SK-N-MC (cell line): ENCODE measurements at places on chromosomes 6 and 20.

DNA sequence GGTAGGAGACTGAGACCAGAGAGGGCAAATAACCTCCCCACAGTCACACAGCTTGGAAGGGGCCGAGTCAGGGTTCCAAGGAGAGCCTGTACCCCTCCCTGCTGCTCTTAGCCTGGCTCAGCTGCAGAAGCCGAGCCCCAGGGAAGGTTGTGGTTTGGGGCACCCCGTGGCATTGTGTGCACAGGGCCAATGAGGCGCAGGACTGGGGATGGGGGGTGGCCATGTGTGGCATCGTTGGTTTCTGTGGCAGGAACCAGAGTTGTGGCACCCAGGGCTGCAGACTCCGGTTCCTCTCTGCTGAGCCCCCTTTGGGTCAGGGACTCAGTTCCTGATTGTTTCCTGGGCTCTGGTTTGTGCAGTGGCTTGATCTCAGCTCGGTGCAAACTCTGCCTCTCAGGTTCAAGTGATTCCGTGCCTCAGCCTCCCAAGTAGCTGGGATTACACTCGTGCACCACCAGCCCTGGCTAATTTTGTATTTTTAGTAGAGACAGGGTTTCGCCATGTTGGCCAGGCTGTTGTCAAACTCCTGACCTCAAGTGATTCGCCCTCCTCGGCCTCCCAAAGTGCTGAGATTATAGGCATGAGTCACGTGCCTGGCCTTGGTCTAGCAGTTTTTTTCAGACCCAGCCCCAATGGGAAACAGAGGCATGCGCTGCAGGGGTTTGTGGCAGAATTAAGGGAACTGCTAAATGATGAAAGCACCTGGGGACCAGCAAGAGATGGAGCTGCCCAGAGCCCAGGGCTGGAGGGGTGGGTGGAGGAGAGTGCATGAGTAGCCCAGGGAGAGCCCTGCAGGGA is 221.0 kb upstream of the SULF2 start:
- no peak for DNase-seq

GRCh38 chr20:1505361-1505760 is 14.1 kb upstream of the SIRPB2 start:
- DNase-seq = no peak

DNA sequence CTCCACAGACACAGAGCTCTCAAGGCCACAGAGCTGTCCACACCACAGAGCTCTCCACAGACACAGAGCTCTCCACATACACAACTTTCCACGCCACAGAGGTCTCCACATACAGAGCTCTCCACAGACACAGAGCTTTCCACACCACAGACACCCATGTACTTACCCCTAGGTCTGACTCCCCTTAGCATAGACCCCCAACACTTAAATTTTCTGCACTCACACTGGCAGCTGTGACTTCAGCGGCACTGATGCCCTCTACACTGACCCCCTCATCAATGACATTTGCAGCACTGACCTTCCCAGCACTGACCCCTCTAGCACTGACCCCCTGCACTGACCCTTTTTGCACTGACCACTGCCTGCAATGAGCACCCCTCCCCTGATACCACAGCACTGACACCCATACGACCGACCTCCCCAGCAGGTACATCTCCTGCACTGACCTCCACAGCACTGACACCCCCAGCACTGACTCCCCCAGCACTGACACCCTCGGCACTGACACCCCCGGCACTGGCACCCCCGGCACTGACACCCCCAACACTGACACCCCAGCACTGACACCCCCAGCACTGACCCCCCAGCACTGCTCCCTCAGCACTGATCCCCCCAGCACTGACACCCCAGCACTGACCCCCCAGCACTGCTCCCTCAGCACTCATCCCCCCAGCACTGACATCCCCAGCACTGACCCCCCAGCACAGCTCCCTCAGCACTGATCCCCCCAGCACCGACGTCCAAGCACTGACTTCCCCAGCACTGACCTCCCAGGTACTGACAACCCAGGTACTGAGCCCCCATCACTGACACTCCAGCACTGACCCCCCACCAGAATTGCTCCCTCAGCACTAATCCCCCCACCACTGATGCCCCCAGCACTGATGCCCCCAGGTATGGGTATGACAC is 56.5 kb downstream of the ERMARD start:
- DNase-seq = no peak

DNA sequence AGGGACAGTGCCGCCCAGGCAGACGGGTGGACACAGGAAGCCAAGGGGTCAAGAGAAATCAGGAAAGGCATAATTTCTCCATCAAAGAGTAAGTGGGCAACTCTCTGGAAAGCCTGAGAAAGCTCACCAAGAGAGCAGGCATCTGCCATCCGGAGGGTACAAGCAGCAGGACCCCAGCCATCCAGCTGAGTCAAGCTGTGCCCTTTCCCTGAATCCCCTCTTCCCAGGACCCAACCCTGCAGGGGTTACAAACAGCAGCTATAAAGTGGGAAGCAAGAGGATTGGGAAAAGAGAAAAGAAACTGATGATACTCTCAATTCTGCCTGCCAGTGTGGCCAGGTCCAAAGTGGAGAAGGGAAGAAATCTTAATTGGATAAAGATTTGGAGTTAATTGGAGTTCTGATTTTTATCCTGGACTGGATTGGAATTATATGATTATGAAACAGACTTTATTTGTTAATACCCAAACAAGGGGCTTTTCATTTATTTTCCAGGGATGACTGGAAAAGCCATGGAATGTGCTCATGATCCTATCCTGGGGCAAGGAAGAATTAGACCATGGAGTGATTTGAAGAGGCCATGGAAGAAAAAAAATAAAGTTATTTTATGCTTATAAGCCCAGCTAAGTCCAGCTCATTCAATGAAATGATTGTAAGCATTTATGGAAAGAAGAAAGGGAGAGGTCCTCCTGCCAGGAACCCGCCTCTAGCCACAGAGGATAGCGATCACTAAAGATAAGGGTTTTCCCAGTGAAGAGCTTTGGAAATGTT is 34.9 kb downstream of the NHLRC1 start:
- DNase-seq = no peak

- no peak for DNase-seq
Measured at GRCh38 chr20:2476742-2477615, 6.4 kb upstream of the SNRPB start.

DNA sequence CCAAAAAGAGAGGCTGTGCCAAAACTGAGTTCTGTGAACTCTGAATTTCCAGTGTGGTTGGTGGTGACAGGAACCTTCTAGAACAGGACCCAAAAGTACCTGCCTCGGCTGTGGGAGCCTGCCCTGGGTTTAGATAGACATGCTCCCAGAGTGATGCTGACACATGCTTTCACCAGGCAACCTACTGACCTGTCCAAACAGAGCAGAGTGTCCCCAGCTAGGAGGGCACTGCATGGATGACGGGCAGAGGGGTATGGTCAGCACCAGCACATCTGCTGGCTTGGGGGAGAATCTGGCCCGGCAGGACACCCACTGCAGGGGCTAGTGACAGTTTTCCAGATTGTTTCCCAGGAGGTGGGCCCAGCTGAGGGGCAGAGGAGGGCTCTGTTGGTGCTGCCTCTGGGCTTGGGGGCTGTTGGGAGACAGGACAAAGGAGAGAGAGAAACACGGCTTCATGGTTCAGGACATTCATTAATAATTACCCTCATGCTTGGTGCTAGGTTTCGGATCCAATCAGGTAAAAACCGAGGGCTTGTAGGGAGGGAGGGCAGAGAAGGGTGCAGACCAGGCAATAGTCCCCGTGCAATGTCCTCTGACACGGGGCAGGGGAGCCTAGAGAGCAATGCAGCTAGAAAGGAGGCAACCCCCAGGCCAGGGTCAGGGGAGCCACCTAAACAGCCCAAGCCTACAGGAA is 15.0 kb downstream of the KCNK5 start:
- DNase-seq = no peak

GRCh38 chr6:82442061-82442719 is 78.6 kb downstream of the TPBG start:
- DNase-seq = no peak

DNA sequence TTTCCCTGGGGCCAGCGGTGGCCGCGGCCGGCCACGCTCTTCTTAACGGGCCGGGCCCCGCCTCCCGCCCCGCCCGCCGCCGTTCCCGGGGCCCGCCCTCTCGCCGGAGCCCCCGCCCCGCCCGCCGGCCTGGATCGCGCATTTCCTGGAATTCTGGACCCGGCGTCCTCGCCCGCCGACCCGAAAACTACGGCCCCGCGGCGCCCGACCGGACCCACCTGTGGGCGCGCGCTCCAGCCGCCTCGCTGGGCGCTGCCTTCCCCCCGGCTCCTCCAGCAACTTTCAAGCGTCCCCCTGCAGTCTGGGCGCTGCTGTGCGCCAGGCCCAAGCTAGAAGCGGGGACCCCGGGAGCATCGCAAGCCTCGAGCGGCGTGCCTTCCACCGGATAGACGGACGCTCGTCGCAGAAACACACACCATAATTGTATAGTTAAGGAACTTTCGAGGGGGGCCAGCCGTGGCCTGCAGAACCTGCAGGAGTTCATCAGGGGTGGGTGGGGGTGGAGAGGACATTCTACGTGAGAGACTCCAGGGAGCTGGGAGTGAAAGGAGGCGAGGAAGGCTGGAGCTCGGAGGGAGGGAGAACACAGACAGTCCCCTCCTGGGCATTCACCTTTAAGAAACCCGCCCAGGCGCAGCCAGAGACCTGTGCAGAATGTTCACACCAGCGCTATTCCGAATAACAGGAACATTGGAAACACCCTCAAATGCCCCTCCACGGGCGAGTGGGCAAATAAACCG is at the start of gene ADA:
ADA (minus strand) TSS at position 16 of the 740 bp plus-strand sequence. CDS start 92 bp downstream, outside the sequence.
- no peak for DNase-seq

- DNase-seq = no peak
Measured at GRCh38 chr20:39880890-39881289, 808.1 kb downstream of the MAFB start.

- DNase-seq = no peak
Measured at GRCh38 chr6:31952140-31952805, 6.4 kb downstream of the CFB start.

DNA sequence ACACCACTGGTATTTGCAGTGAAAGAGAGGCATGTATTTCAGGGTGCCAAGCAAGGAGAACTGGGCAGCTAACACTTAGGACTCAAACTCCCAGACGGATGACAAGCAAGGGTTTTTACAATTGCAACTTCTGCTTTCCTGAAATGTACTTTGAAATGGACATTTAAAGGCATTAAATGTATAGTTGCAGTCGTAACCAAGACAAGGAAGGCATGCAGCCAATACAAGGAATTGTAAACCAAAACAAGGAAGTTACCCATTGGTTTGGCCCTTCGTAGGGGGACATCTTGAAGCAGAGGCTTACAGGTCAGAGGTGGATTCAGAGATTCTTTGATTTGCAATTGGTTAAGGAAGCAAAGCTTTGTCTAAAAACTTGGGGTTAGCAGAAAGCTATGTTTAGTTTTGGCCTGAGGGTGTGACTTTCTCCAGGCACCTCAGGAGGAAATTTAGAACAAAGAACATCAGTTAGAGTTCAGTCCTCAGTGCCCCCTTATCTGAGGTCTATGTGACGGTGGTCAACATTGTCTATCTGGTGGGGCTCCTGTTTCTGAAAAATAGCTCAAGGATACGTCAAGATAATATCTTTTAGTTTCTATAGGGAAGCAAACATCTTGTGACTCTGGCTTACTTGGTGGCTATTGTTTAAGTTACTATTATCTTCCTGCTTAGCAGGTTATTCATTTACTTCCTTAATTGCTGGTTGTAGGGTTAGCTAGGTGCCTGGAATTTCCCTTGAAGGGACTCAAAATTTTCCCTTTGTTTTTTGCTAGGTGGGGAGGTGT is 266.0 kb downstream of the CD83 start:
- DNase-seq = peak; percentile 48

GRCh38 chr6:137661601-137662000 is 167.4 kb upstream of the OLIG3 start:
- no peak for DNase-seq

GRCh38 chr20:49948809-49949507 is 12.8 kb downstream of the RNF114 start:
- DNase-seq = no peak

DNA sequence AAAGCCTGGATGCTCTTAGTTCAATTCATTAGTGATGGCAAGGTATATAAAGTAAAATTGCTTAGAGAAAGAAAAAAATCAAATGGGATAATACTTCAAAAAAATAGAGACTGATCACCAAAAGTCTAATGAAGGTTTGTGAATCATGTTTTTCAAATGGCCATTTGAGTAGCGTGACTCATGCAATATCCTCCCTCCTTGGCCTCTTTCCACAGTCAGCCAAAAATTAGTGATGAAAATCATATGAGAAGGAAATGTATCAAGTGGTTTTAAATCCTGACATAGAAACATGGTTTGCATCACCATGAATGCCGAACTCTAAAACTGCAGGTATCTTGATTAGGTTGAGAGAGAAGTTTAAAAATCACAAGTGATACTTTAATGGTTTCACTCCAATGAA is 1.2 kb upstream of the COL19A1 start:
- DNase-seq = no peak

DNA sequence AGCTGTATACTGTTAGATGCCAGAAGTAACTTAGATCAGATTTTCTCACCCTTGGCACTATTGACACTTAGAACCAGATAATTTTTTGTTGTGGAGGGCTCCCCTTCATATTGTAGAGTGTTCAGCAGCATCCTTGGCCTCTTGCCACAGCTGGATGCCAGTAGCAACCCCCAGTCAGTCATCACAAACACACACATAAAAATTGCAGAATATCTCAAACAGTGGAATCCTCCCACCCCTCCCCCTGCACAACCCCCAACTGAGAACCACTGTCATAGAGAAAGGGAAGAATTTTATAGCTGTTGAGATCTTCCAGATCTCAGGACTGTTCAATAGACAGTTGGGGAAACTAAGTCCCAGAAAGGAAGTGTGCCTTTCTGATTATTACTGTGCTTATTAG is 81.2 kb upstream of the VSTM2L start:
- peak; percentile 14 for DNase-seq

- DNase-seq = no peak
Measured at GRCh38 chr6:18533793-18534192, 146.6 kb downstream of the RNF144B start.

DNA sequence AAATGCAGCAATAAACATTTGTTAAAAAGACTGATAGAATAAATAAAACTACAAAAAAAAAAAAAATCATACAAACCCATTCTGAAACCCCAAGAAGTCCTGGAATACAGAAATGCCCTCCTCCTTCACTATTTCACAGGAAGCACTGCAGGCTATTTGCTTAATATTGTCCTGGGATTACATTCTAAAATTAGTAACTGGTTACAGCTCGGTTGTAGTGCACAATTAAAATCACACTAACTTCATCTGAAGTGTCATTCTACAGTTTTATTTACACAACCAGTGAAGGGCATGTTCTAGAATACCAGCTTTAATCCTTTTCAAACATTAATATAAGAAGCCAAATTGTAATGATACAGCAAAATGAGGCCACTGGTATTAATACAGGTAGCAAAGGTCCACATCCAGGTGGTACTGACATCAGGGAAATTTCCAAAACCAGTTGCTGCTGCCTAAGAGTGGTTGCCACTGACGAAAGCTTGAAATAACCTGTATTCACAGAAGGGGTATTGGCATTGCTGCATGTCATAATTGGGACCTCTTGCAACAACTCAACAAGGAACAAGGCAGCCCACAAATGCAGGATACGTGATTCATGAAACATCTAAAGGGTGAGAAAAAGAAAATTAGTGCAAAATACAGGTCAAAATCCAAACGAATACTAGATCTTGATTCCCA is 26.9 kb downstream of the AKIRIN2 start:
- DNase-seq = no peak
